Esophagus squamous epithelium (tissue), 5 donors: ENCODE measurements at places on chromosomes 6 and 20. TPM values are rescaled to one million over a fixed set of nuclear protein-coding genes. Genes with fewer than 3 reads are reported as not detected.

GRCh38 chr6:107152638-107153430 lies 37.5 kb upstream of the BEND3 start:
- H3K36me3 ChIP-seq = no peaks in the 10 kb centered on the region
- DNase-seq = no peak
- H3K4me1 ChIP-seq = no peaks in the 10 kb centered on the region
- H3K27ac ChIP-seq = no peak overlapping the region

- H3K27ac ChIP-seq = no peak overlapping the region
- no peaks in the 10 kb centered on the region for H3K36me3 ChIP-seq
- DNase-seq = no peak
Observed at GRCh38 chr20:12201289-12201991, 283.7 kb downstream of the BTBD3 start.

DNA sequence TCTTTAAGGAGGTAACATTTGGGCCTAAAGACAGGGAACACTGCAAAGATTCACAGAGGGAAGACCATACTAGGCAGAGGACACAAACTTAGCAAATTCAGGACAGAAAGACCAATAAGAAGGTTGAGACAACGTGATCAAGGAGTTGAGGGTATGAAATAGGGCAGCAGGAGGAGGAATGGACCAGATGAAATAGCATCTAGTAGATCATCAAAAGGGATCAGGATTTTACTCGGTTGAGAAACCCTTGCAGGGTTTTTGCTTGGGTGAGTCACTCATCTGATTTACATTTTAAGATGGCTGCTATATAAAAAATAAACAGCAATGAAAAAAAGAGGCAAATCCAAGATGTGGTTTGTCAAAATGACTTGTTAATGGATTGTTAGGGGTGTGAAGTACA lies 4.7 kb downstream of the BCLAF1 start:
- peaks cover 14% of the 10 kb centered on the region for H3K4me1 ChIP-seq
- no peak overlapping the region for H3K4me3 ChIP-seq
- no peaks in the 10 kb centered on the region for H3K36me3 ChIP-seq
- no peaks in the 10 kb centered on the region for H3K27me3 ChIP-seq
- H3K27ac ChIP-seq = no peak overlapping the region

GRCh38 chr6:129603741-129604140 lies 106.2 kb downstream of the ARHGAP18 start:
- H3K27me3 ChIP-seq = no peaks in the 10 kb centered on the region
- no peak overlapping the region for H3K4me3 ChIP-seq
- no peaks in the 10 kb centered on the region for H3K4me1 ChIP-seq
- no peaks in the 10 kb centered on the region for H3K36me3 ChIP-seq

- no peak overlapping the region for H3K27ac ChIP-seq
- H3K27me3 ChIP-seq = no peaks in the 10 kb centered on the region
- no peak overlapping the region for H3K4me3 ChIP-seq
- no peak for DNase-seq
- H3K36me3 ChIP-seq = no peaks in the 10 kb centered on the region
Observed at GRCh38 chr6:37537548-37537947, 37.9 kb upstream of the CCDC167 start.

DNA sequence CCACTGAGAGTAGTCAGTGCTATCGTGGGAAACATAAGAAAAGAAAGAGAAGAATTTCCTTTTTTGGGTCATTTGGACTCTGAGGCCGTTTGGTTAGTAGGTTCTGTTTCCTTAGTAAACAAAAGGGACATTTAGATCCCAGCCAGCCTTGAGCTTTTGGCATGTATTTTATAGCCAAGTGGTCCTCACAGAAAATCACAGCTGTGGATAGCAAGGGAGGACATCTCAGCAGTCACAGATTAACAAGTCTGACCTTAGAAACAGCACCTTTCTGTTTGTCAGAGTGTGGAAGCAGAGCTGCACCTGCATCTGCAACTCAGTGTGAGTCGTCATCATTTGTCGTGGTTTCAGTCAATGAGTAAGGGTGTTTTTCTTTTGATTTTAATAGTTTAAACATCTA lies 40.5 kb downstream of the FAM120B start:
- H3K36me3 ChIP-seq = no peaks in the 10 kb centered on the region
- DNase-seq = no peak
- no peak overlapping the region for H3K4me3 ChIP-seq
- H3K27me3 ChIP-seq = no peaks in the 10 kb centered on the region
- H3K27ac ChIP-seq = peak overlapping the region; percentile 54
- H3K4me1 ChIP-seq = peaks cover 10% of the 10 kb centered on the region

- H3K4me3 ChIP-seq = no peak overlapping the region
- H3K27ac ChIP-seq = no peak overlapping the region
- DNase-seq = no peak
- H3K36me3 ChIP-seq = no peaks in the 10 kb centered on the region
- H3K27me3 ChIP-seq = no peaks in the 10 kb centered on the region
Observed at GRCh38 chr20:41057999-41058673, 29.5 kb downstream of the TOP1 start.

DNA sequence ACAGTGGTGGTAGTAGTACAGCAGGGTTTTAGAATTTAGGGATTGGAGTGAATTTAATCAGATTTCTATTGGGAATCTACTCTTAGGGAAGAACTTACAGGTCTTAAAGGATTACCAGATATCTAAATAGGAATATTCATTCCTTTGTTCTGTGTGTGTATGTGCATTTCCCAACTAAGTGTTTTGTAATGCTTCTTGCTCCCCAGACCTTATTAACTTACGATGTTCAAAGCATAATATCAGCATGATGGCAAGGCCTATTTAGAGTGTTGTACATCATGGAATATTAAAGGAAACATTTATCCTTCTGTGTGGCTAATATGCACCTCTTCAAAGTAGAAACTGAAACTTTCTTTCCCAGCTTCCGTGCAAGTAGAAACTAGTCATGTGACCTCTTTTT lies 133.9 kb downstream of the EPM2A start:
- no peaks in the 10 kb centered on the region for H3K36me3 ChIP-seq
- H3K27ac ChIP-seq = no peak overlapping the region
- no peaks in the 10 kb centered on the region for H3K4me1 ChIP-seq
- no peak overlapping the region for H3K4me3 ChIP-seq
- H3K27me3 ChIP-seq = no peaks in the 10 kb centered on the region

DNA sequence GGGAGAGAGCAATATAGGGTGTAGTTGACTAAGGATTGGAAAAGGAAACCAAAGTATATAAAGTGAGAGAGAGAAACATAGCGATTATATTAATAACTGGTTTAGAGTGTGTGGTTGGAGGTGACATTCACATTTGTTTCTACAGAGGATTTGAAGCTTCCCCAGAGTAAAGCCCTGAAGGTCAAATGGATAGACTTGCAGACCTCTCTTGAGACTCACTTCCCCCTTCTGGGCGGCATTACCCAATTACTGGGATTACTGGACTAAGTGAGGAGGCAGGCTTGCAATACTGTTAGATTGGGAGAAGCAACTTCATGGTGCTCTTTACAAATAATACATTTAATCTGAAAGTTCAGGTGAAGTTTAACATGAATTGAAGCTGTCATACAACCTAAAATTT lies 10.7 kb downstream of the FIG4 start:
- no peak overlapping the region for H3K4me3 ChIP-seq
- no peaks in the 10 kb centered on the region for H3K27me3 ChIP-seq
- H3K27ac ChIP-seq = no peak overlapping the region
- H3K4me1 ChIP-seq = peaks cover 29% of the 10 kb centered on the region

- no peaks in the 10 kb centered on the region for H3K4me1 ChIP-seq
- H3K4me3 ChIP-seq = no peak overlapping the region
- no peak for DNase-seq
- H3K27ac ChIP-seq = no peak overlapping the region
- H3K27me3 ChIP-seq = no peaks in the 10 kb centered on the region
- H3K36me3 ChIP-seq = peaks cover 6% of the 10 kb centered on the region
Observed at GRCh38 chr6:142174703-142175102, 27.6 kb downstream of the VTA1 start.

- DNase-seq = no peak
- no peaks in the 10 kb centered on the region for H3K27me3 ChIP-seq
- peaks cover 9% of the 10 kb centered on the region for H3K4me1 ChIP-seq
- no peak overlapping the region for H3K27ac ChIP-seq
Observed at GRCh38 chr6:7878401-7878964, 32.1 kb downstream of the TXNDC5 start.

- H3K27ac ChIP-seq = no peak overlapping the region
- no peak overlapping the region for H3K4me3 ChIP-seq
- DNase-seq = no peak
Observed at GRCh38 chr6:21836772-21837425, 243.3 kb downstream of the SOX4 start.

DNA sequence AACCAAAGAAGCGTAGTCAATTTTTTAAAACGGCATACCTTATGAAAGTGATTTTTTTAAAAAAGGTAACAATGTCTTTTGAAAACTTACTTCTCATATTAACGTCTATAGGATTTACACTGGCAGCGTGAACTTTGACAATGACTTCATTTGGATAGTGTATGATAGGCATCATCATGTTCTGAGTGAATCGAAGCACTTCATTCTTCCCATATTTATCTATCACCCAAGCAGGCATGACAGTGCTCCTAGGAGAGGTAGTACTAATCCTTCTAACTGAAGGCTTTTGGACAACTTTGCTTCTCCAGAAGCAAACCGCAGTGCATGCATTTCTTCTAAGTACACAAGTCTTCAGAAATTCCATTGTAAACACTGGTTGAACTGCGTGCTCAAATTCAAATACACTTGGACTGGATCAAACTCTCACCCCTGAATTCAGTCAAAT lies 618 bp downstream of the RTN4IP1 start:
- no peaks in the 10 kb centered on the region for H3K36me3 ChIP-seq
- peak overlapping the region; percentile 87 for H3K4me3 ChIP-seq
- H3K4me1 ChIP-seq = peaks cover 6% of the 10 kb centered on the region
- DNase-seq = no peak
- no peaks in the 10 kb centered on the region for H3K27me3 ChIP-seq
- peak overlapping the region; percentile 88 for H3K27ac ChIP-seq

GRCh38 chr20:19408971-19409370 lies 196.5 kb downstream of the SLC24A3 start:
- DNase-seq = no peak
- H3K4me3 ChIP-seq = no peak overlapping the region
- no peak overlapping the region for H3K27ac ChIP-seq
- H3K4me1 ChIP-seq = peaks cover 17% of the 10 kb centered on the region

DNA sequence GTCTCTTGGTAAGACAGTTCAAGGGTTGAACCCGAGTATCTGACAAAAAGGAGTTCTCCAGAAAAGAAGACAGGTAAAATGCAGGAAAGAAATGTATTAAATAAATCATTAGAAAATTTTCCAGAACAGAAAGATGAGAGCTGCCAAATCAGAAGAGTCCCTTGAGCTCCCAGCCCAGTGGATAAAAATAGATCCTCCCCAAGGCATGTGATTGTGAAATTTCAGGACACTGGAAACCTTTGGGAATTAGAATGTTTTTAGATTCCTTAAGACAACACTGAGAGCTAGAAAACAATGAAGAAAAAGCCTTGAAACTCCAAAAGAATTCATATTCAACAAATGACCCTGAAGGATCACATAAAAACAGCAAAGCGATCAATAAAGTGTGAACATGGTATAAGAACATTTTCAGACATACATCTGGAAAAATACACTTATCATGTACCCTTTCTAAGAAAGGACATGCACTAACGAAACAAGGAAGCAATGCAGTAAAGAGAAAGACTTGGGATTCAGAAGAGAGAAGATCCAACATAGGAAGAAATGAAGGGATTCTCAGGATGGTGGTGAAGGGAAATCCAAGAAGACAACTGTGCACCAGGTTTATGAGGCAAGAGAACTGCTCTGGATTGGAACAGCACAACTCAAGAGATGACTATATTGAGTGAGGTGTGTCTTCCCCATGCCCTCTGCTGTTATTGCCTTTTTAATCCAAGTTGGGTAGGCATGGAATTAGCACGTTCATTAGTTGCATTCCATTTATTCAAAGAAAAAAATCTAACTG lies 390.4 kb downstream of the SYNE1 start:
- DNase-seq = no peak
- H3K4me3 ChIP-seq = no peak overlapping the region
- H3K4me1 ChIP-seq = no peaks in the 10 kb centered on the region

GRCh38 chr6:76220805-76221204 lies 148.3 kb upstream of the IMPG1 start:
- H3K4me3 ChIP-seq = no peak overlapping the region
- no peak for DNase-seq
- no peaks in the 10 kb centered on the region for H3K36me3 ChIP-seq
- no peaks in the 10 kb centered on the region for H3K4me1 ChIP-seq
- H3K27me3 ChIP-seq = no peaks in the 10 kb centered on the region

GRCh38 chr6:150204705-150205472 lies 62.0 kb downstream of the PPP1R14C start:
- no peak overlapping the region for H3K27ac ChIP-seq
- H3K4me1 ChIP-seq = peaks cover 12% of the 10 kb centered on the region

- no peaks in the 10 kb centered on the region for H3K27me3 ChIP-seq
- no peak for DNase-seq
- H3K4me3 ChIP-seq = no peak overlapping the region
- H3K27ac ChIP-seq = no peak overlapping the region
- no peaks in the 10 kb centered on the region for H3K36me3 ChIP-seq
- H3K4me1 ChIP-seq = peaks cover 12% of the 10 kb centered on the region
Observed at GRCh38 chr6:11330413-11330760, 97.9 kb upstream of the NEDD9 start.

- DNase-seq = no peak
- H3K4me3 ChIP-seq = no peak overlapping the region
- no peaks in the 10 kb centered on the region for H3K27me3 ChIP-seq
- H3K36me3 ChIP-seq = no peaks in the 10 kb centered on the region
- H3K4me1 ChIP-seq = no peaks in the 10 kb centered on the region
Observed at GRCh38 chr6:130113201-130113710, 94.9 kb downstream of the L3MBTL3 start.

DNA sequence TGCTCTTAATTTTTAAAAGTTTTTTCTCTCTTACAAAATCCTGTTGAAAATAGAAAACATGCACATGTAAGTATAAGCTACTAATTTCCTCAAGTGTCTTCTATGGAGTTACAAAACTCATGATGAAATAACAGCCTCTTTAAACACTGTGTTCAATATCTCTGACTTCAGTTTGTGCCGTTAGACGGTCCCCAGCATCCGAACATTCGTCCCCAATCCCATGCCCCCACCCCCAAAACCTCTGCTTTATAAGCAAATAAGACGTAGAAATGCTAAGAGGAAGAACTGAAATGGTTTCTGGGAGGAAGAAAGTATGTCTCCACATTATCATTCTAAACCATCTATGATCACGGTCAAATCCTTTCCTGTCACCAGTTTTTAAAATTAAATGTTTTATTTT lies 31.7 kb upstream of the MYB start:
- no peaks in the 10 kb centered on the region for H3K27me3 ChIP-seq
- no peaks in the 10 kb centered on the region for H3K36me3 ChIP-seq
- DNase-seq = no peak
- no peak overlapping the region for H3K27ac ChIP-seq

DNA sequence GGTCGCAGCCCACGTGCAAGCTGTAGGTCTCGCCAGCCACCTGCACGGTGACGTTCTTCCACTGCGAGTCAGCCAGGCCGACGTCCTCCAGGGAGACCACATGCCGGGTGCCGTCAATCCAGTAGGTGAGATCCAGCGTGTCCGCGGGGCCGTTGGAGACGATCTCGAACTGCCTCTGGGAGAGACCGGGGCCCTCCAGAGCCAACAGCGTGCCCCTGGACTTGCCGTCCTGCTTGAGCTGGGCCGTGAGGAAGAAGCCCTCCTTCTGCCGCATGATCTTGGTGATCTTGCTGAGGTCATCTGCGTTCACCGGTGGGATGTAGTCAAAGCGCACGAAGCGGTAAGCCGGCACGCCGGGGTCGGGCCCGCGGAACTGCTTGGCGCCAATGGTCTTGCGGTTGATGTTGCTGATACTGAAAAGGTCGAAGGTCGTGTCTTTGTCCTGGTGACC lies 5.1 kb downstream of the THBS2 start:
- H3K27me3 ChIP-seq = no peaks in the 10 kb centered on the region
- H3K4me1 ChIP-seq = peaks cover 8% of the 10 kb centered on the region
- no peak for DNase-seq
- no peak overlapping the region for H3K4me3 ChIP-seq
- no peaks in the 10 kb centered on the region for H3K36me3 ChIP-seq

HLA-DPA1 gene
- total RNA-seq = 6.2 TPM

FKBP5 gene
- 65.0 TPM for total RNA-seq

RAET1G gene
- 14.9 TPM for total RNA-seq

CTCFL gene
- total RNA-seq = 0.19 TPM

ORC3 gene
- 15.4 TPM for total RNA-seq
